Urothelium cell line (cell line): ENCODE measurements at places on chromosomes 4 and X.

GRCh38 chr4:4225915-4226605 lies 669 bp downstream of the OTOP1 start:
- no peak for DNase-seq

GRCh38 chr4:89056292-89056952 lies 563 bp downstream of the FAM13A start:
- DNase-seq: peak; percentile 26

DNA sequence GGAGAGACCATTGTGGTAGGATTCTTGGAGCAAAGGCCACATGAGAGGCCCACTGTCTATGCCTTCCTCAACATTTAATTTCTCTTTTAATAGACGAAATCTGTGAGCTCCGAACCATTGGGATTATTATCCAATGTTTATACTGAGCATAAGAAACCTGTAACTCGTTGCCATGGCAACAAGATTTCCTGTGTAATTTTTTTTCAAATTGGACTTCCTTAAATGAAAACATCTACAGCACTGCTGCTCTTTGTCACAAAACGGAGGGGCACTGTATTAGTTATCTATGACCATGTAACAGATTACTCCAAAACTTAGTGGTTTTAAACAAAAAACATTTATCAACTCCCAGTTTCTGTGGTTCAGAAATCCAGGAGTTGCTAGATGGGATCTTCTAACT lies 38.7 kb downstream of the PPP1R2C start:
- no peak for DNase-seq

DNA sequence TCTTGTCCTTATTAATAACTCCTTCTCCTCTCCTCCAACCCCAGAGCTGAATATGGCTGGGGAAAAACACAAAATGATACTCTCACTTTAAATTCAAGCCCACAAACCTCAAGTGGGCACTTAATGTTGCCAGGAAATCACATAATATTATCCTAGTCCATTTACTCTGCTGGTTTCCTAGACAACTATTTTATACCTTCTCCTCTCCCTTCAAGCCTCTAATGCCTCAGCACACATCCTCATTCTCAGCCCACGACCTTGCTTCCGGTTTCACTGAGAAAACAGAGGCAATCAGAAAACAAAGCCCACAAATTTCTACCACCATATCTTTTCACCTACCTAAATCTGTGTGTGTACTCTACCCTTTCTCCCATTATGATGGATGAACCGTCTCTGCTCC lies 12.1 kb upstream of the CLCN5 start:
- DNase-seq: no peak
